ENCODE measurements at places on chromosomes 2 and 18.

- no peak for DNase-seq
Measured at GRCh38 chr2:225309516-225309915, 90.0 kb upstream of the NYAP2 start.

DNA sequence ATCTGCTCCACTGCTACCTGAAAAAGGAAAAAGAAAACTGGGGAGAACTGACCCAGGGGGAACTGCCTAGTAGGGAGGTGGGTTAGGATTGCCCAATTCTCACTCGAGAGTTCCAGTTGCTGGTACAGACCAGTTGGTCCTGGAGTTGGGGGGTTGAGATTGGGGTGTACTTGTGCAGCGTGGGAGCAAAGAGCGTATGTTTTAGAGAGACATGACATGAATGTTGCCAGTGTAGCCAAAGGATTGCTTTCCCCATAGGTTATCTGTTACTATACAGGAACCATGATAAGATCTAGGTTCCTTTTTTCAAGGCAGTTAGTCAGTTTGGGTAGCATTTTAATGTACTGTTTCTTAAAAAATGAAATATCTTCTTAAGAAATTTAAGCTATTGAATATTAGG, 68.6 kb downstream of the APLF start:
- no peak for DNase-seq

GRCh38 chr2:72004976-72005375, 142.7 kb downstream of the CYP26B1 start:
- DNase-seq: no peak

GRCh38 chr2:124283096-124283495, 258.0 kb downstream of the CNTNAP5 start:
- DNase-seq: no peak

- no peak for DNase-seq
Measured at GRCh38 chr2:112906276-112906675, 4.7 kb upstream of the IL37 start.

DNA sequence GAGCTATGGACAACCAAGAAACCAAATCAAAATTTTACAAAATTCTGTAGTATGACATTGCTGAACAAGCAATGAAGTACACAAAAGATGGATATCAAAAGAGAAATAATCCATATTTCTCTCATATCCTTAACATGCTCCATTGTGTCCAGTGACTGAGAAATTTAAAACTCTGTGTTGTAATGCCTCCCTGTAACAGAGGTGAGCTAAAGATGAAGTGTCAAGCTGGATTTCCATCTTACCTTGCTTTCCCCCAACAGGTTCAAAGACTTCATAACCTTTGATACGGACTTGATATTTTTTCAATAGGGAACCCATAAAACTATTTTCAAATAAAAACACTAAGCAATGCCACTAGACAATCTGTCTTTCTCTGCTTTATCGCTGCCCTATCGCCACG, 95.7 kb upstream of the SERTAD2 start:
- DNase-seq: no peak

- peak; percentile 51 for DNase-seq
Measured at GRCh38 chr2:237512774-237513466, 25.9 kb downstream of the MLPH start.

DNA sequence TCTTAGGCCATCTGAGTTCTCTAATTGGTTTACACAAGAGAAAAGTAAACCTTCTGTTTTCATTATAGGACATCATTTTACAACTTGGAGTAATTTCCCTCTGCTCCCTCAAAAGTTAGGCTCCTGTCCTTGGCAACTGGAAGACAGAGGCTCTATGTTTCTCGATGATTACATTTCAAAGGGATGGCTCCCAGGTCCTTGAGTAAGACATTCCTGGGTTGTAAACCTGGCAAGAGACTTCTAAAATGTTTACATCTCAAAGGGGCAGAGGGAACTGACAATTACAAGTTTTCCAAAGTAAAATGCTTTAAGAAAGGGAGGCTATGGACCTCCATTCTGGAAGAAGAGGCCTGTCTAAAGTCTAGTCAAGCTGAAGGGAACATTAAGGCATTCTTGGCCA, 268.3 kb upstream of the REG3G start:
- DNase-seq: no peak

GRCh38 chr18:55861266-55861665, 273.3 kb upstream of the TCF4 start:
- DNase-seq: no peak

- no peak for DNase-seq
Measured at GRCh38 chr2:69103419-69103818, 90.4 kb downstream of the ANTXR1 start.

All from stimulated activated CD4-positive, alpha-beta T cell treated with anti-CD3 and anti-CD28 coated beads, TNF-alpha, amount 100 ng/mL, for 1 hour (primary cell).